ENCODE measurements at places on chromosomes 12 and 14.

- no peak for DNase-seq
Measured at GRCh38 chr14:67887478-67887877, 67.9 kb downstream of the RAD51B start.

DNA sequence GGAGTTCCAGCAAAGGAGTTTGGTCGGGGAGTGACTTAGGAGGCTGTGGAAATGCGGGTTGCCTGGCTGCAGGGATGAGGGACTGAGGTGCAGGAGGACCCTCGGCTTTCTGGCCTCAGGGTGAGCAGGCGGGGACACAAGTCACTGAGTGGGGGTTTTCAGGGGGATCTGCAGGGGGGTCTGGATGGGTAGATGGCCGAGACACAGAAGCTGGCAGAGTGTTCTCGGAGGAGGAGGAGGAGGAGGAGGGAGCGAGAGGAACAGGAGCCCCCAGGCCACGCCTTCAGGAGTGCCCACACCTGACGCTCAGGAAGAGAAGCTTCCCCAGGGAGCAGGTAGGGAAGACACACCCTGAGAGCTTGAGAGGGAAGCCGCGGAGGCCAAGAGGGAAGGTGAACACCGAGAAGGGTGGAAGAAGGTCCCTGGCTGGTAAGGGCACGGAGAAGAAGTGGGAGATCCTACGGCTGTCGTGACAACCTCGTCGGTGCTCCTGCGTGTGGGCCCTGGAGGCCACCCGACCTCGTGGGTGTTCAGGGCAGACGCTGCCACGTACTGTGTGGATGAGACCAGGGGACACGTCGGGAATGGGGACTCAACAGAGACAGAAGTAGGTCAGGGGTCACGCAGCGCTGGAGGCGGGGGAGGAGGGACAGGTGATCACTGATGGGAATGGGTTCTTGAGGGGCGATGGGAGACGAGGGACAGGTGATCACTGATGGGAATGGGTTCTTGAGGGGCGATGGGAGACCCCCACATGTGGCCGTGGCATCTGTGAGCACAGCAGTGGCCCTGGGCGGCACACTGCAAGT, 109.4 kb downstream of the PIWIL1 start:
- DNase-seq = no peak

GRCh38 chr12:62215506-62215905, 44.7 kb upstream of the USP15 start:
- DNase-seq = no peak

GRCh38 chr12:54420766-54421144, 1.7 kb upstream of the ITGA5 start:
- no peak for DNase-seq

GRCh38 chr14:63573581-63573980, 30.4 kb upstream of the PPP2R5E start:
- no peak for DNase-seq

Data from Right ventricle myocardium inferior (tissue), 1 donor.